Midbrain (tissue), 1 donor: ENCODE measurements at places on chromosomes 3 and 15.
A peak's percentile ranks its signal among the peaks of the same experiment; 100 is the strongest.

- DNase-seq: no peak
Observed at GRCh38 chr3:195030791-195031321, 240.1 kb downstream of the XXYLT1 start.

DNA sequence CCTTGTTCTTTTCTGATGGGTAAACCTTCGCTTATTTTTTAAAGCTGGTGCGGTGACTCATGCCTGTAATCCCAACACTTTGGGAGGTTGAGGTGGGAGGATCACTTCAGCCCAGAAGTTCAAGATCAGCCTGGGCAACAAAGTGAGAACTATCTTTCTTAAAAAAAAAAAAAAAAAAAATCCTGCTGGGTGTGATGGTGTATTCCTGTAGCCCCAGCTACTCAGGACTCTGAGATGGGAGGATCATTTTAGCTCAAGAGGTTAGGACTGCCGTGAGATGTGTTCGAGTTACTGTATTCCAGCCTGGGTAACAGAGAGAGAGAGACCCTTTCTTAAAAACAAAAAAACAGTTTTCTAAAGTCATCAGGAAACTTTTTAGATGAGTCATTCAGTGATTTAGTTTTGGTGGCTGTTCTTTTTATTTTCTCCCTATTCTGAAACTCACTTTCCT lies 37.7 kb downstream of the SLMAP start:
- no peak for DNase-seq

DNA sequence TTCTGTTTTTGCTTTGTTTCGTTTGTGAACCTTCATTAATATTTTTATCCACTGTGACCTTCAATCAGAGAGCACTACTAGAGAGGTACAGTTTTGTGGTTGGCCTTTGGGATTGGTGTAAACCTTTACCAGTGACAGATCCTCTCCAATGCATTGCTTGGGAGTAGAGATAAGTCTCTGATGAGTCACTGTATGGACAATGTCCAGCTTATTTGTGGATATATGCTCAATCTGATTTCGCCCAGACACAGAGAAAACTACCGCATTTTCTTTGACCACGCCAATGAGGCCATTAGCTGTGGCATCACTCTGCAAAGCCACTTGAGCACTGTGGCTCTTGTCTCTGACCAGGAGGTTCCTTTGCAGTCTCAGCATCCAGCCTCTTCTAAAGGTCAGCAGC lies 964.7 kb downstream of the TUSC7 start:
- no peak for DNase-seq

GRCh38 chr3:77467702-77468625 lies 428.1 kb downstream of the ROBO2 start:
- no peak for DNase-seq

DNA sequence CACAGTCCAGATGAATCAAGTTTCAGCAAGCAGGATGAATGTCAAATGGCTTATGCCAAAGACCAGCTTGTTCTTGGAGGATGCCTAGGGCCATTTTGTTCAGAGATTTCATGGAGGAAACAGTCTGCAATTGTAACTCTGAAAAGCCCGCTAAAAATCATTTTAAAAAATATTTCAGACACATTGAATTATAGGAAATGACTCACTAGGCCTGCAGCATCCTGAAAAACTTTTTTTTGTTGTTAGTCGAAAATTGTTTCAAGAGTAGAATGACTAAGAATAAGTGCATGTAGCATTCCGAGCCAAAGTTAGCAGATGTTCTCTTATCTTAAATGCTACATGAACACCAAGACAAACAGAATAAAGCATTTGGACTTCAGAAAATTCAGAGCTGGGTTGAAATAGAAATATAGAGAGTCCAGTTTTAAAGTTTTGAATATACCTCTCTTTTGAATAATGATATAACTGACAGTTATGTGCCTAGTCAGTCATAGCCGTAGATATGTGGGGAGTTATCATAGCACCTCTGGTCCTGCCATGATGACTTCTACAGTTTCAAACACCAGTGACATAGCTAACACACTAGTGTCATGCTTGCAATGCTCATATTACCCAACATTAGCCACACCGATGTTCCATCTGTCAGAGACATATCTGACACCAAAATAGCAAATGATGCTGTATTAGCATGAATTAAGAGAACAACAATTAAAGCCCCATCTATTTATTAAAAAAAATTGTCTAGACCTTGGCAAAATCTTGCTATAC lies 1462.8 kb upstream of the GBE1 start:
- DNase-seq: no peak

DNA sequence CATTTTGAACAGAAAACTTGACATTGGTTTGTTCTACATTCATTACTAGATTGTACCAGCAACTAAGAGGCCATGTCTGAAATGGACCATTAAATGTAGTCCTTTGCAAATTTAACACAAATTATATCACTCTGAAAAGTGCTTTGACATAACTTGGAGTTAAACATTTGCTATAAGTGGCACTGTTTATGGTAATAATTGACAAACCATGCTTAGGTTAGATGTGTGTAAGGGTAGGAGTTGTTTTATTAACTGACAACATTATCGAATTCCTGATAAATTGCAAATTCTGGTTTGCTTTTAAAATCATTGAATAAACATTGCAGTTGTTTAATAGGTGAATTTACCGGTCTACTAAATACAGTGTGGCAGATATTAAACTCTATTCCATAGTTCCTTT lies 6.1 kb upstream of the TMEM207 start:
- DNase-seq: no peak

DNA sequence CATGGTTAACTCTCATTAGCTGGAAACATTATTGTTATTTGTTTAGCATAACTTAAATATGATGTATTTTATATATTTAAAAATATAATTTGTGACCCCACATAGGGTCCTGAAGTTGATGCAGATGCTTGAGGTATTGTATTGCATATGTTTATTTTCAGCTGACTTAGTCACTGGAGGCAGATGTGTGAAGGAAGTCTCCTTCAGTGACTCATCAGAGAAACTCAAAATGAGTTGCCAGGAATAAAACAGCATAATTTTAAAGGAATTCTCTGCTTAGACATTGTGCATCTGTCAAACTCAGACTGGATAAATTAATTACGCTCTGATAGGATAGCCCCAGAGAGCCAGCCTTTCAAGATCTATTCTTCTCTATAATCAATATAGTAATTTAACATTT lies 7.9 kb upstream of the OR4F6 start:
- no peak for DNase-seq

DNA sequence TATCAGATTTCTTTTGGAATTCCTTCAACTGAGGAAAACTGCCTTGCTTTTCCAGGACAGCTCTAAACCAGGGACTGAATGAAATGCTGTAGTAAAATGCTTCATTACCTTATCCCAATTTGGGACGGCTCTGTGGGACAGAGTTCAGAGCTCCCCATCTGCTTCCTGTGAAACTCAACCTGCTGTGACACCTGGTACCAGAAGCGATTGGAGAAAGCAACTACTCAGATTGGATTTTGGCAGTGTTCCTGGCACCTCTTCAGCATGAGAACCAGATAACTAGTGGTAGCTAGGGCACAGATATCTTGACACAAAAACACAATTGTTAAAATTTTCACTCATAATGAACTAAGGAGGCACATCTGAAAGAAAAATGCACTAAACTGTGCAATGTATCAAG lies 539.1 kb downstream of the SI start:
- no peak for DNase-seq

DNA sequence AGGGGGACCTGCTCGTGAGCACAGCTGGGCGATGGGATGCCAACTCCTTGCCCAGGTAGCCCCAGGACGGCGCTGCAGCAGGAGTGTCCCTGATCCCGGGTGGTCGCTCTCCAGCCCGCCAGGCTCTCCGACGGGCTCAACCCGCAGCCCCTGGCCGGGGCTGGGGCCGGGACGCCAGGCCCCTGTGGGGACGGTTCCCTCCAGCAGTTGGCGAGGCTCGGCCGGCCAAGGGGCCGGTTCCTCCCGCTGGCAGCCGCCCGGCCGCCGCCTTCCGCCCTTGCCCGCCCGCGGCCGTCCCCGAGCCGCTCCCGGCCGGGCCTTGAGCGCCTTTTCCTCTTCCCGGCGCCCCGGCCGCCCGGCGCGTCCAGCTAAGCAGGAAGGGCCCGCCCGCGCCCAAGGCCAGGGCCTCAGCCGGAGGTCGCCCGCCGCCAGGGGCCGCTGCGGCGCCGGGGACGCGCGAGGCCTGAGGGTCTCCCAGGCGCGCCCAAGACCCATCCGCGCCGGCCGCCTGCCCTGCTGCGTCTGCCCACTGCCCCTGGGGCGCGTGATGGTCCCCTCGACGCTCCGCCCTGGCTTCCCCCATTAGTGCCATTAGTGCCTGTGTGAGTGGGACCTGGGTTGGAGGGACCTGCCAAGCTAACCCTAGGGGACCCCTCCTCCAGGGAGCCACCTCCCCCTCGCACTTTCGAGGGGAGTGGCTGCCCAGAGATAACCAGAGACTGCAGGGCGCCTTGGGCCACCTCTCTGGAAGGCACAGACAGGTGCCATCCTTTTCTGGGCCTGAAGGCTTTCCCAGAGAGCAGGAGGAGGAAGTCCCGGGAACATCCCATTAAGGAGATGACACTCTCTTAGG lies 106.4 kb downstream of the FBLN2 start:
- DNase-seq: peak; percentile 2

GRCh38 chr15:95989392-95989791 lies 341.1 kb upstream of the NR2F2 start:
- no peak for DNase-seq

DNA sequence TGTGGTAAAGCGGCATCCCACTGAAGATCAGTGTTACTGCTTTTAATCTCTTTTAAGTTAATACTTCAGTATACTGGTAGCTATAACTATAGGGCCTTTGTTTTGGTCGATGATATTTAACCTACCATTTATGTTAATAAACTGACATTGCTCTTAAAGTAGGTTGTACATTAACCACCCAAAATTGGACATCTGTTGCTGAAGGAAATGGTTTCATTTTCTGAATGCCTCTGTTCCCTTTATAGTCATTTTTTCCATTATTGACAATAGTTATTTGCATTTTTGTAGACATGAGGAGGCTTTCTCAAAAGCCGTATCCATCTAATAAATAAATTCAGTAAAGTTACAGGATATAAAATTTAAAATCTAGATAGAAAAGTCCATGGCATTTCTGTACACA lies 252.4 kb upstream of the UBE2E1 start:
- DNase-seq: no peak

GRCh38 chr3:192864941-192865340 lies 52.7 kb downstream of the MB21D2 start:
- no peak for DNase-seq

GRCh38 chr3:134932035-134932434 lies 137.0 kb downstream of the EPHB1 start:
- DNase-seq: no peak

DNA sequence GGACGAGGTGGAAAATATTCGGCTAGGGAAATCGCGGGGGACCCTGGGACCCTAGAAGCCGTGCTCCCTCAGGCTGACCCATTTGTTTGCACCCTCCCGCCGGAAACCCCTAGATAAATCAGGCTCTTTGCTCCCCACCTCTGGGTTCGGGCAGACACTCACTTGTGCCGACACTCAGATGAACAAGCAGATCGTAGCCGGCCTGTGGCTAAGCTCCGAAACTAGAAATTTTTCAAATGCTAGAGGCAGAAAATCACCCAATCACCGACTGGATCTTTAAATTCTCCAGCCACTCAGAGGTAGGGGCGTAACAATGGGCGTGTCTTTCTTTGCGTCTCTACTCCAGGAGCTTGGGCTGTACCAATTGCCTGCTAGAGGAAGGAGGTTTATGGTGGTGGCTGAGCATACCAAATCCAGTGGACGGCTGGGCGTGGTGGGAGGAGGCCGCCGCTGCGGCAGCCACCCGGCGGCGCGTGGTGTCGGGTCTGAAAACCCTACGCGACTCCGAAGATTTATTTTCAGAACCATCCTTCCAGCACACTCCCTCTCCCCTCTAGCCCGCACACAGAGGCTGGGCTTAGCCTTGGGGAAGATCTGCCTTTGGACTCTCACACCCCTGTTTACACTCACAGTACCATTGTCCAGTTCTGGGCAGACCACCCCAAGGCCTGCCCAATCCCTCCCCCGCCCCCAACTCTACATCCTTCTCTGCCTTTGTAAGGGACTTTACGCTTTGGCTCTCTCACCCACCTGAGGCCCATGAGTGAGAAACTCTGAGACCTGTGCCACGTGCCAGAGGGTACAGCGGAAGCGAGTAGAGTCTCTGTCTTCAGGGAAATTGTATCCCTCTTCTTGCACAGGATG lies at the start of gene PIF1:
Gene PIF1, minus strand, starts transcription at position 217 of the 864 bp plus-strand sequence. CDS start 1,312 bp downstream, outside the sequence.
- DNase-seq: peak; percentile 94

DNA sequence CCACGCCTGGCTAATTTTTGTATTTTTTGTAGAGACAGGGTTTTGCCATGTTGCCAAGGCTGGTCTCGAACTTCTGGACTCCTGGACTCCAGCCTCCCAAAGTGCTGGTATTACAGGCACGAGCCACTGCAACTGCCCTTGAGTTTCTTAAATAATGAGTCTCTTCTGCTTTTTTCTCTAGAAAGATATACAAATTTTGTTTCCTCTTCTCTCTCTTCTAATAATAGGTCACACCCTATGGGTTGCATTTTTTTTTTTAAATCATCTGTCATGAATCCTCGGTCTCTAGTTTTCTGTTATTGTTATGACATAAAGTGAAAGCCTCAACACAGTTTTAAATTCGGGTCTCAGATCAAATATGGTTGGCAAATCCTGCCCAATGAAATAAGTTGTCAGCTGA lies 111.2 kb downstream of the IL12A start:
- no peak for DNase-seq

DNA sequence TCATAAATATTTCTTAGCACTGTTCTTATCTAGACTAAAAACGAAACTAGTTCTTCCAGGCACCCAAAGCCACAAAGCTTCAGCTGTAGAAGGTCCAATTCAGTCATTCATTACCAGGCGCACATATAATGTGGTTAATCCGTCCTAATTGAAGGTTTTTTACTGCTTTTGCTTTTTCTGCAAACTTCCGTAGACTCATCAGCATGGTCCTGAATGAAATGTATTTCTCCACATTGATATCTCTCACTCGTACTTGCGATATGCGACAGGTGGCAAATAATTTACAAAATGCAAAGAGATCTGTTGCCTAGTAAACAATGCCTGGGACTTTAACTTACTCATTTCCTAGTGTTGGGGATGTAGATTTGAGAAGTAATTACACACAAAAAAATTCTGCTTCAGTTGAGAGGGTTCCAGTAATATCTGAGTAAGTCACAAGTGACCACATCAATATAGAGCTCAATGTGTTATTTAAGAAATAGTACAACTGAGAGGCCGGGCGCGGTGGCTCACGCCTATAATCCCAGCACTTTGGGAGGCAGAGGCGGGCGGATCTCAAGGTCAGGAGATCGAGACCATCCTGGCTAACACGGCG lies 75.0 kb upstream of the MBNL1 start:
- DNase-seq: no peak

DNA sequence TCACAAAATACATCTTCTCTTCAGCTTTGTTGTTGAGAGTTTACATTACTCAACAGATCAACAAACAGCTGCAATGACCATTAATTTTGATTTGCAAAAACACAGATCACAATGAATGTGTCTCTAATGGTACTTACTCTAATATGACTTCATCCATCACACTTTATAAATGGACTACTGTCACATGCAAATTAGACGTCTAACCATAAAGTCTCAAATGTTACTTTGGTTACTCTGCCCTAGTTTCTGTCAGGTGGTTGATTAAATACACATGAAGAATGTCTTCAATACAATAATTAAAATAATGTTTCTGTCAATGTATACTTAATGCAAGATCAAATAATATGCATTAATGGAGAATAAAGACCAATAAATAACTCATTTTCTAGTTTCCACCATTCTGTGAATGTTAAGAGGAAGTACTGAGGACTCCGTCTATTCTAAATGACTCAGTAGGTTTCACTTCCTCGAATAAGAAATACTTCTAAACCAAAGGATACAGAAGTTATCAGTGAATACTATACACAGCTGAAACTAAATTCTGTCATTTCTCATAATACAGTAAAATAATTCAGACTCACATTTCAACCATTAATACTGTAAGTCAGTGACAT lies 145.8 kb downstream of the CBLB start:
- no peak for DNase-seq
